Germinal center (tissue), 1 donor: ENCODE measurements at places on chromosomes 7 and 10.

- no peak for DNase-seq
These were observed 44.5 kb upstream of the ZMIZ1 start for GRCh38 chr10:79024296-79024695.

DNA sequence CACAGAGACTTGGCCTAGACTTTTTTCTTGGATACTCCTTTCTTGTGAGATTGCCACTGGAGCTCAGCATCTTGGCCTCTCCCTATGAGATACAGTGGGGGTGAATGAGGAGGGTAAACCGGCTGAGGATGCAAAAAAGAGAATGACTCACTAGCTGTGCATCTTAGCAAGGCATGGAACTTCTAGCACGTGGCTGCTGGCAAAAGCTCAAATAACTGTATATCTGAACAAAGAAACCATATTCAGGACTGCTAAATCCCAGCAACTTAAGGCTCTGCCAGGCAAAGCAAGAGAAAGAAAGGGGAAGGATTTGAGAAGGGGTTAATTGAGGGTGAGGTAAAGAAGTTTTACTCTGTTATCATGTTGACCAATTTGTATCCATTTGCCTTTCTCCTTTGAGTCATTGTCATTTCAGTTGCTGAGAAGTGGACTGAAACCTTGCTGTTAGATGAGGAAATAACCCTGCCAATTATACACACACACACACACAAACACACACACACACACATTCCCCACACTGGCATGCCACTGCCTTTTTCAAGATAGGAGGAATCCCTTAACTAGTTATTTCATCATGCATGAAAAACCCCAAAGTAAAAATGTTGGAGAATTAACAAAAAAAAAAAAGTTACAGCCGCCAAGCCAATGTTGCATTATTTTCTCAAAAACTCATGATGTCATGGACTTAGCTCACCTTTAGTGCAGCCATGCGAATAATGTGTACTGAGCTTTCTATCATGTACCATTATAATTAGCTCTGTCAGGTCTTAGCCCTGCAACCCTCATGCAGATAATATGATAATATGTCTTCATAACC, 997.3 kb downstream of the LRMDA start:
- no peak for DNase-seq

- DNase-seq = no peak
These were observed 1.2 kb downstream of the TBXAS1 start for GRCh38 chr7:139830292-139830691.

DNA sequence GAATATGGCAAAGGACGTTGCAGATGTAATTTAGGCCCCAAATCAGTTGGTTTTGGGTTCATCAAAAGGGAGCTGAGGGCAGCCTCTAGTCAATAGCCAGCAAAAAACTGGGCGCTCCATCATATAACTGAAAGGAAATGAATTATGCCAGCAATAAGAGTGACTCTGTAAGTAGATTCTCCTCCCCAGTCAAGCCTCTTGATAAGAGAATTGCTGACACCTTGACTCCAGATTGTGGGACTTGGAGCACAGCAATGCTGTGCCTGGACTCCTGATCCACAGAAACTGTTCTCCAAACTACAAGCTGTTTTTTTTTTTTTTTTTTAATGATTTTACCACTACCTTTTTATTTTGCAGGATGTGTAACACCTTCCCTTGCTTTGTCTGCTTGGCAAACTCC, 25.5 kb downstream of the ZFAND4 start:
- no peak for DNase-seq

DNA sequence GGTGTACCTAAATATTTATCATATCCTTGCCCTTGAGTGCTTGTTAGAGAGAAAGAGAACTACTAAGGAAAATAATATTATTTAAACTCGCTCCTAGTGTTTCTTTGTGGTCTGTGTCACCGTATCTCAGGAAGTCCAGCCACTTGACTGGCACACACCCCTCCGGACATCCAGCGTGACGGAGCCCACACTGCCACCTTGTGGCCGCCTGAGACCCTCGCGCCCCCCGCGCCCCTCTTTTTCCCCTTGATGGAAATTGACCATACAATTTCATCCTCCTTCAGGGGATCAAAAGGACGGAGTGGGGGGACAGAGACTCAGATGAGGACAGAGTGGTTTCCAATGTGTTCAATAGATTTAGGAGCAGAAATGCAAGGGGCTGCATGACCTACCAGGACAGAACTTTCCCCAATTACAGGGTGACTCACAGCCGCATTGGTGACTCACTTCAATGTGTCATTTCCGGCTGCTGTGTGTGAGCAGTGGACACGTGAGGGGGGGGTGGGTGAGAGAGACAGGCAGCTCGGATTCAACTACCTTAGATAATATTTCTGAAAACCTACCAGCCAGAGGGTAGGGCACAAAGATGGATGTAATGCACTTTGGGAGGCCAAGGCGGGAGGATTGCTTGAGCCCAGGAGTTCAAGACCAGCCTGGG, 11.4 kb downstream of the SERPINE1 start:
- peak; percentile 33 for DNase-seq

DNA sequence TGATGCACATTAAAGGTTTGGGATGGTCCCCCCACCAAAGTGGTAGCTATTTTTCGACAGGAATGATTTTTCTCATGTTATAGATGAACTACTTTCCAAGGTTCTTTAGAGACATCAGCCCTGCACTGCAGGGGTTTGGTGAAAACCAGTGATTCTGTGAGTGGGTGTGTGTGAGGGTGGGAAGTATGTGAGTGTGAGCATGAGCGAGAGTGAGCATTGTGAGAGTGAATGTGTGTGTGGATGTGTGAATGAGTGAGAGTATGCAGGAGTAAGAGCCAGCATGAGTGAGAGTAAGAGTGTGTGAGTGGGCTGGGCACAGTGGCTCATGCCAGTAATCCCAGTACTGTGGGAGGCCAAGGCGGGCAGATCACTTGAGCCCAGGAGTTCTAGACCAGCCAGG, 75.0 kb downstream of the GOLGA7B start:
- no peak for DNase-seq

DNA sequence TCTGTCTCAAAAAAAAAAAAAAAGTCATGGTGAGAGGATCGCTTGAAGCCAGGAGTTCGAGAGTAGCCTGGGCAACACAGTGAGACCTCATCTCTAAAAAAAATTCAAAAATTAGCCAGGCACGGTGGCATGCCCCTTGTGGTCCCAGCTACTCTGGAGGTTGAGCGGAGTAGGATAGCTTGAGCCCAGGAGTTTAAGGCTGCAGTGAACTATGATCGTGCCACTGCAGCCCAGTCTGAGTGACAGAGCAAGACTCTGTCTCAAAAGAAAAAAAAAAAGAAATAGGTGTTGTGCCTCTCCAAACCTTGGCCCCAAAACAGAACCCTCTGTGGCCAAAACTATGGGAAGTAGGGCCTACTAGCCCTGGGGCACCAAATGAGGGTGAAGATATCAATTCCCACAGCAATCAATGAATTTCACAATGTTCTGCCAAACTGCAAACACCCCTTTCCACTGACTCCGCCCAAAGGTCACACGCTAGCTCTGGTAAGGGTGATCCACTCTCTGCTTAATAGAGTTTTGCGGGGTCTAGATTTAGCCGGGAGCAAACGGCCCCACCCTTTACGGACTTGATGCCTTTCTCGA, 16.9 kb downstream of the SSC4D start:
- DNase-seq = no peak

- no peak for DNase-seq
These were observed 188.0 kb downstream of the KCND2 start for GRCh38 chr7:120460949-120461348.

GRCh38 chr7:155231941-155232340, 65.7 kb upstream of the INSIG1 start:
- no peak for DNase-seq

- DNase-seq = no peak
These were observed 485.4 kb downstream of the KCNMA1 start for GRCh38 chr10:77152256-77152655.

GRCh38 chr10:52984169-52984568, 211.6 kb upstream of the MBL2 start:
- DNase-seq = no peak

DNA sequence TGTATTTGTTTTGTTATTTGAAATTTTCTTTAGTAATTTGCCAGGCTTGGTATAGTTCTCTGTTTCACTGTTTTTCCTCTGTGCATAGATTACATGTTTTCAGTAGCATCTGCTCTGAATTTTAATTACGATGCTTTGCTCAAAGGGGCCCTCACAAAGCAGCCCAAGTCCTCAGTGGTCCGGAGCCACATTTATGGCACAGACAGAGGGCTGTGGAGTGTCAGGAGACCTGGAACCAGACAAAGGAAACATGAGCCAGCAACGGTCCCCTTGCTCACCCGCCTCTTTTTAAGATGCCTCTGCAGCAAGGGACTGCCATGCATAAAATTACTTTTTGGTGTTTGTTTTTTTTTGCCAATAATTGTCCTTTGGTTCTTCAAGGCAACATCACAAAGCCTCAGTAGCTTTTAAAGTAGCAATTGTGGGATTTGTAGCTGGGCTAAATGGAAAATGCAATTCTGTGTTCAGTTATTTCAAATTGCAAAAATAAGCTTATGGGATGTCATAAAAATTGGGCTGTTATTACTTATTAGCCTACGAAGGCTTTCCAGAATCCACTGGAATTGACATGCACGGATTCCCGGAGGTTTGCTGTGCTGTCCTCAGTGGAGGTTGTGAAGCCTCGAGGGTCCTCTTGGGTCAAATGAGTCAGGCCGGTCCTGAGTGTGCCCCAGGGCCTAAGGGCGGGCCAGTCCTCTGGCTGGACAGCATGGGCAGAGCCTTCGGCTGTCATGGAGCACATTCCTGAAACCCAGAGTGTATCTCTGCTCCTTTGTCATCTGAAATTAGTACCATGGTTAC, 422.8 kb downstream of the GLRX3 start:
- no peak for DNase-seq

- DNase-seq = no peak
These were observed 20.6 kb downstream of the NPY start for GRCh38 chr7:24304494-24305095.

- peak; percentile 3 for DNase-seq
These were observed 165.6 kb downstream of the TPK1 start for GRCh38 chr7:144670218-144670617.

GRCh38 chr10:92995509-92995908, 65.1 kb upstream of the CYP26C1 start:
- DNase-seq = no peak

GRCh38 chr10:68781613-68782574, 45.4 kb upstream of the STOX1 start:
- peak; percentile 16 for DNase-seq

- DNase-seq = no peak
These were observed 192.8 kb upstream of the PRSS58 start for GRCh38 chr7:142450695-142451094.

DNA sequence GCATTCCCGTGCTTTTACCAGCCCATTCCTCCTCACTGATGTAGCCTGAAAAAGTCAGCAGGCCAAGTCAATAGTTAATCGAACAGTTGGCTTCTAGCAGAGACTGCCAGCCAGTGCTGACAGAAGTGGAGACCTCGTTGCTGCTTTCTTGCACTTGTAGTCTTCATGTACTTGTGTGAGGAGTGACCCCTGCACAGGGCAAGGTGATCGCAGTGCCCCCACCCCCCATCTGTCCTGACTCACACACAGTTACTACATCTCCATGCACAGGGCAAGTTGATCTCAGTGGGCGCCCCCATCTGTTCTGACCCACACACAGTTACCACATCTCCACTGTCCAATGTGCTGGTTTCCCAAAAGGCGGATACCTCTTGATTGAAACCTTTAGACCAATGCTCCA, 34.2 kb downstream of the C10orf71 start:
- no peak for DNase-seq

GRCh38 chr7:41699516-41699915, 3.4 kb downstream of the INHBA start:
- no peak for DNase-seq

- no peak for DNase-seq
These were observed 16.1 kb upstream of the PLXDC2 start for GRCh38 chr10:19800161-19800560.

GRCh38 chr10:132832186-132832969, 46.4 kb upstream of the NKX6-2 start:
- no peak for DNase-seq

GRCh38 chr10:97895084-97895483, 45.4 kb downstream of the GOLGA7B start:
- DNase-seq = no peak

GRCh38 chr10:42926843-42927242, 144.2 kb downstream of the BMS1 start:
- no peak for DNase-seq

DNA sequence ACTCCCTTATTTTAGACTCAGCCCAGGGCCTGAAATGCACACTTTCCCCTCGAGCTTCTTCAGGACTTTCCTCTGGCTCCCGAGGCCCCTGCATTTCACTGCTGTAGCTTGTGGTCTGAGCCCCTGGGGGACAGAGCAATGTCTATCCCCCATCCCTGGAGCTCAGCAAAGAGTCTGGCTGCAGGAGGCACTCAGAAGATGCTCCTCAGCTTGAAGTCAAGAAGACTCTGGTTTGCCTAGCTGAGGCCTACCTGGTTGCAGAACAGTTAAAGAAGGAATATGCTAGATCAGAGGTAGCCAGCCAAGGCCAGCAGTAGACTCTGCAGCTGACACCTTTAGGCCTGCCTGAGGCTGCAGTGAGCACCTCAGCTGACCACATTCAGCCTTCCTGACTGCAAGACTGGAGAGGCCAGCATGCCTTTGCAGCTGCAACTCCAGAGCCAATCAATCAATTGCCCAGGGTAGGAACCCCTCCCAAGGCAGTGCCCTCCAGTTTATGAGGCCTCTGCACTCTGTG, 36.9 kb upstream of the IKZF1 start:
- DNase-seq = no peak
